Hematopoietic multipotent progenitor cell treated with erythropoietin and hydrocortisone succinate and interleukin-3 and kit ligand, for 4 days (in vitro differentiated cells): ENCODE measurements at places on chromosomes 7 and 10.

DNA sequence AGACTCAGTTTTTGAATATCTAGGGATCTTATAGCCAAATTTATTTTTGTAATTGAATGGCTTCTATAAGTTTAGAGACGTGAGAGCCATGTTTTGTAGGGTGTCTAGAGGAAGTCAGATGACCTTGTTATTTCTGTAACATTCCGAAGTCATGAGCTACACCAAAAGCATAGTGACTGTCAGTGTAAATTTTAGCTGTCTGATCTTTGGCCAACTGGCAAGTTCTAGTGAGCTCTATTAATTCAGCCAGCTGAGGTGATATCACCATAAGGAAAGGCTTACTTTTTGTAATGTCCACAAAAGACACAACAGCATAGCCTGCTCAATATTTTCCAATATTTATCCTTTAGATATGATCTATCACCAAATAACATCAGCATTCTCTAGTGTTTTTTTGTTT, 9.9 kb upstream of the NT5C3A start:
- DNase-seq: no peak

- peak; percentile 75 for DNase-seq
Observed at GRCh38 chr7:74656441-74656836, 1.1 kb upstream of the GTF2I start.

DNA sequence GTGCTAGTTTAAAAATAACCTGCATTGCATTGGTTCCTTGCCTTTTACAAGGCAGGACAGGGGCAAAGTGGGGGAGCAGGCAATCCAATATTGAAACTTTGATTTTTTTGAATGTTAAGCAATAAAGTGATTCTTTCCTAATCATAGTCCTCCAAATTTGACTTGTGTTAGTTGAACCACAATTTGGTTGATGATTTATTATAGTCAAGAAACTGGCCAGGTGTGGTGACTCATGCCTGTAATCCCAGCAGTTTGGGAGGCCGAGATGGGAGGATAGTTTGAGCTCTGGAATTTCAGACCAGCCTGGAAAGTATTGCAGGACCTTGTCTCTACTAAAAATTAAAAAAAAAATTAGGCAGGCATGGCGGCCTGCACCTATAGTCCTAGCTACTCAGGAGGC, 27.9 kb upstream of the ABLIM1 start:
- no peak for DNase-seq

DNA sequence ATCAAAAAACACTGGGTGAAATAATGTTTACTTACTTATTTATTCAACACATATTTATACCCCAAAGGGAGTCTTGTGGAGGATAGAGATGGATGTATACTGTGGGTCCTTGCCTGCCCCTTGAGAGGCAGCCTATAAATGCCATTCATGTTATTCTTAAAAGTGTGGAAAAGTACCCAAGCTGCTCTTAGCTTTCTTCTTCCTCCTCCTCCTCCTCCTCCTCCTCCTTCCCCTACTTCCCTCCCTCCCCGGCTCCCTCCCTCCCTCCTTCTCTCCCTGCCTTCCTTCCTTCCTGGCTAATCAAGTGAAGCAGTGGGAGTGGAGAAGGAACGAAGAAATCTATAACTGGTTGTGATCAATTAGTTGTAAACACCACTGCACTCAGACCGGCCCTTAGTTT, 21.2 kb upstream of the IGF2BP3 start:
- no peak for DNase-seq

GRCh38 chr10:86331861-86332260, 34.7 kb downstream of the GRID1 start:
- DNase-seq: no peak

DNA sequence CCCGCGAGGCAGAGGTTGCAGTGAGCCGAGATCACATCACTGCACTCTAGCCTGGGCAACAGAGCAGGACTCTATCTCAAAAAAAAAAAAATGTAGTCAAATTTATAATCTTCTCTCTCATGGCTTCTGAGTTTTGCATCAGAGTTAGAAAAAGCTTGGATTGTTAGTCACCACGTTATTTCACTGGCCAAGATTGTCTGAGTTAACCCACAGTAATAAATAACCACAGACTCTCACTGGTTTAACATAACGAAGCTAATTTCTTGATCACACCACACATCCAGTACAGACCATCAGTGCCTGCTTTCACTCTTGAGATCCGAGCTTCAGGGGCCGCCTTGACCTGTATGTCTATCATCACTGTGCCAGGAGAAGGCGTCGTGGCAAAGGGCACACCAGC, 116.8 kb upstream of the JCAD start:
- no peak for DNase-seq

GRCh38 chr7:82567356-82567755, 123.8 kb upstream of the CACNA2D1 start:
- DNase-seq: no peak

DNA sequence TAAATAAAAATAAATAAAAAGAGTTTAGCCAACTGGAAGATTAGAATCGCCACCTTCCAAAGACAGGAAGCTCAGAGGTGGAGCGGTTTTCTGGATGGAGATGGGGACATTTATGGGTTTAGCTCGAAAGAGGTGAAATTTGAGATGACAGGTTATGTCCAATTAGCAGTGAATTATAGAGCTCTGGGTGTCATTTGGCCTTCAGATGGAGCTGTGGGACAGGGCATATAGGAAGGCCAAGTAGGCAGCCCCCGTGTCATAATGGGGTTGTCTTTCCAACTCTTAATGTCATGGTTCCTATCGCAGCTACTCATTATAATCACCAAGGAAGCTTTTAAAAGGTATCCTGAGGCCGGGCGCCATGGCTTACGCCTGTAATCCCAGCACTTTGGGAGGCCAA, 21.0 kb upstream of the EEPD1 start:
- peak; percentile 39 for DNase-seq

- no peak for DNase-seq
Observed at GRCh38 chr7:35702541-35702940, 7.6 kb upstream of the HERPUD2 start.

DNA sequence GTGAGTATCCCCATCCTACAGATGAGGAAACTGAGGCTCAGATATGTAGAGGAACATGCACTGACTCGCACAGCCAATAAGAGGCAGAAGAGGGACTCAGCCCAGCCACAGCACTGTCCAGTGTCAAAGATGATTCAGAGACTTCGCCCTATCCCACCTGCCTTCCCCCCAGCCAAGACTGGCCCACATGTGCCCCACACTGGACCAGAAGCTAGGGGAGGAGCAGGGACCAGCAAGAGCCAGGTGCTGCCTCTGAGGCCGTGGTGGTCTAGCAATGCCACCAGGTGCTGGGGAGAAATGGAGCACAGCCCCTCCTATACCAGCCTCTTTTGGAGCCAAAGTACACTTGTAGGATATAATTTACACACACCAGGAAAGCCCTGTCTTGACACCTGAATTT, 22.3 kb downstream of the GRID1 start:
- DNase-seq: no peak

DNA sequence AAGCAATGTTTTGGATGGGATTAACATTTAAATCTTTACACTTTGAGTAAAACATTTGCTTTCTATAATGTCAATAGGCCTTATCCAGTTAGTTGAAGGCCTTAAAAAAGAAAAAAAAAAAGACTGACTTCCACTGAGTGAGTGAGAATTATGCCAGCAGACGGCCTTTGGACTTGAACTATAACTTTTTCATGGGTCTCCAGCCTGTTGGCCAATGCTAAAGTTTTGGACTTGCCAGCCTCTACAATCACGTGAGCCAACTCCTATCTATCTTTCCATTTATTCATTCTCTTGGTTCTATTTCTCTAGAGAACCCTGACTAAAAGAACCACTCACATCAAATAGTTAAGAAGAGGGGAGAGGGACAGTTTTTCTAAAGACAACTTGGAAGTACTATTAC, 2.8 kb upstream of the FAS start:
- DNase-seq: no peak

DNA sequence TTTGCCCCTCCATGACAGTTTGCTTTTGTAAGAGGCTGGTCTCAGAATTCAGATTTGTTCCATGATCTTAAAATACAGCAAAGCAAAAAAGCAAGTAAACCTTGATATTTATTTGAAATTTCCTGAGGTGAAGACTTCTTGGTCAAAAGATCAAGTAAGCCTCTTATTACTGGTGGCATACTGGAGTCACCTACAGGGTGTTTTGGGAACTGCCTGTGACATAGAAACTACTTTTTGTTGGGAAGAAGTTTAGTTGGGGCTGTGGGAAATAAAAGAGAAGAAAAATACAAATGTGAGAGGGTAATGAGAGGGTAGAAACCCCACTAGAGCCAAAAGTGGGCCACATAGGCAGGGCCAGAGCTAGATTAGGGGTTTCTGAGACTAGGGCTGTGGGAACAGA, 217.9 kb downstream of the OTUD1 start:
- peak; percentile 13 for DNase-seq

GRCh38 chr7:68449816-68450215, 1148.5 kb upstream of the AUTS2 start:
- DNase-seq: no peak

DNA sequence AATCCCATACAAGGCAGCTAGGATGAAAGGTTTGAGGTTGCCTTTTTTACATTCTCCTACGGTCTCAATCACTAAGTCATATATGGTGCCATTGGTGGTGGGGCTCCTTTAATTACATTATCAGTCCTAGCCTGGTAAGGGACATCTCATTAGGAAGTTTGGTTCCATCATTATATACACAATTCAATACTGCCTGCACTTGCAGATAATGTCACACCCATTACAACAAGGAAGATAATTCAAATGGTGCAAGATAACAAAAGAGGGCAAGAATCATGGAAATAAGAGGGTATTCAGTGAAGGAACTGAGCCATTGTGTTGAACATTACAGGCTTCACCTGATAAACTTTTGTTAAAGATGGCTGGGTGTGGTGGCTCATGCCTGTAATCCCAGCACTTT, 1.7 kb upstream of the TMEM248 start:
- peak; percentile 82 for DNase-seq

DNA sequence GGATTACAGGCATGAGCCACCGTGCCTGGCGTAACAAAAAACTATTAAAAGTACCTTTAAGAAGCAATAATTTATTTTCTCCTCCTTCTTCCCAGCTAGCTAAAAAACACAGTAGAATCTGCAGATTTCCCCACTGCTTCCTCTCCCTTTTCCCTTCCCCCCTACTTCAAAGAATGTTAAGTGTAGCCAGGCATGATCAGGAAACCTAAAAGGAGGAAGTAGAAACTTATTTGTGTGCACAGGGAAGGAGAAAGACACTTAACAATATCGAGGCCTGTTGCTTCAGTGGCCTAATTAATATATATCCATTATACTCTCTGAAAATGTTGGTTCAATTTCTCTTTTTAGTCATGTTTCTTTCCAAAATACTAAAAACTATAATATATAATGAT, 127.7 kb downstream of the NRBF2 start:
- peak; percentile 70 for DNase-seq
